ENCODE measurements at places on chromosomes 16 and 17.

GRCh38 chr17:81419319-81419885 is 24.1 kb downstream of the BAHCC1 start:
- peak; percentile 93 for DNase-seq

GRCh38 chr16:6146874-6147425 is 1049.4 kb upstream of the EEF2KMT start:
- DNase-seq: no peak

- no peak for DNase-seq
Measured at GRCh38 chr16:87661561-87661960, 59.3 kb downstream of the JPH3 start.

DNA sequence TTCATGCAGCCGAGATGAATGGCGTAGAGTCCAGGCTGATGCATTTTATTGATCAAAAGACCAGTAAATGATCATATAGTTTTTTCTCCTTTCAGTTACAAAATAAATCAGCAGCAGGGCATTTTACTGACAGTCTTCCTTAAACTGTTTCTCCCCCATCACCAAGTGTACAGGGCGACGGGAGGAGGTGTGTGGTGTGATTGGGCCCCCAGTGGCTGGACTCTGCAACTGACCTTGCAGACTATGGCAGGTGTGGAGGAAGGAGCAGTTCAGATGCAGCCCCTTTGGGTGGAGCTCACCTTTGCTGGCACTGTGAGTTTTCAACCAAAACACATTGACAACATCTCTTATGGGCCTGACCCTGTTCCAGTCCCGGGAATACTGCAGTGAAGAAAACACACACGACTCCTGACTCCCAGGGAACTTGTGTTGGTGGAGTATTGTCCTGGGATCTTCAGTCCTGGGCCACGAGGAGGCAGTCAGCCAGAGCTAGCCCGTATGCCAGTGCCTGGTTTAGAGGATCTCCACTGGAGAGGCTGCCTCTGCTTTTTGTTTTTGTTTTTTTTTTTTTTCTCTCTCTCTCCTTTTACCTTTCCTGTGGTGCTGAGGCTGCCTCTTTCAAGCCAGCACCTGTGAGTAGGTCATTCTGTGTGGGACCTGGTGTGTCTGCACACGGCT is 29.8 kb downstream of the KIAA0513 start:
- no peak for DNase-seq

- no peak for DNase-seq
Measured at GRCh38 chr16:10169904-10170410, 12.3 kb downstream of the GRIN2A start.

- no peak for DNase-seq
Measured at GRCh38 chr17:36152639-36153120, 23.8 kb downstream of the TBC1D3B start.

GRCh38 chr17:73746314-73747073 is 102.2 kb upstream of the SDK2 start:
- no peak for DNase-seq

GRCh38 chr16:21713549-21714368 is 50.0 kb downstream of the OTOA start:
- DNase-seq: no peak

- peak; percentile 77 for DNase-seq
Measured at GRCh38 chr16:71894229-71894920, 956 bp upstream of the IST1 start.

DNA sequence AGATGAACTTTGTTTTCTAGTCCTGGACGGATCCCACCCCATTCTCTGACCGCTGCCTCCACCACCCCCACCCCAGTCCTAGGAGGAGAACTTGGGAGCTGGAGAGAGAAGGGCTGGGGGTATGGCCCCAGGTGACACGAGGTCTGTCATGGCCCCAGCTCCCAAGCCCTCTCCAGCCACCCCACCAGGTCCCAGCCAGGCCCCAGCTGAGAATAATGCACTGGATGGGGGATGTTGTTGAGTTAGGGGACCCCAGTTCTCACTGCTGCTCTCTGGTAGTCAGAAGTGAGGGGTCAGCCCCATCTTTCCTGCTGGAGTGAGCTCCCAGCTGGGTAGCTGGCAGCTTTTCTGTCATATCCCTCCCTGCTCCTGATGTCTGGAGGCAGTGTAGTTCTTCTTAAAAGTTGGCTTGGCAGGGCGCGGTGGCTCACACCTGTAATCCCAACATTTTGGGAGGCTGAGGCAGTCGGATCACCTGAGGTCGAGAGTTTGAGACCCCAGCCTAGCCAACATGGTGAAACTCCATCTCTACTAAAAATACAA is 4.6 kb upstream of the COL1A1 start:
- no peak for DNase-seq

GRCh38 chr16:89574681-89575246 is 794 bp upstream of the CPNE7 start:
- DNase-seq: no peak

- DNase-seq: no peak
Measured at GRCh38 chr16:80480664-80481063, 60.1 kb upstream of the DYNLRB2 start.

DNA sequence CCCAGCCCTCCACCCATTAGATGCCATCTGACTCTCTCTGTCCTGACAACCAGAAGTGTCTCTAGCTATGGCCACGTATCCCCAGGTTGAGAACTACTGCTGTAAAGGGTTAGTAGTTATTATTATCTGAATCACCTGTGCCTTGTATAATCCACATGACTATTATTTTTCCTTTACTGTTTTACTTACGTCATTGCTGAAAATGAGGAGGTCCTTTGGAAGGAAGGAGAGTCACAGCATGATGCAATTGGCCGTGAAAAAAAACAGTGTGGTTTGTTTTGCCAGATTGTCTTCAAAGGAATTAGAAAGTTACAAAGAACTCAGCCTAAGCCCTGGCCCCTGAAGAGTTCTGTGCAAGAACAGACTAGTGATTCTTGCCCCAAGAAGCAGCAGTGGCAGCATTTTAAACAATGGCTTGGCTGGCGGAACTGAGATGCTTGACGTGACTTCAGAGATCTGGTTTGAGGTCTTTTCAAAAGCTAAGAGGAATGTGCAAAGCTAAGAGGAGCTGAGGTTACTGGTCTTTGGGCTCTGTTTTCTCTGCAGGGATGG is 413.3 kb upstream of the EEF2KMT start:
- no peak for DNase-seq

DNA sequence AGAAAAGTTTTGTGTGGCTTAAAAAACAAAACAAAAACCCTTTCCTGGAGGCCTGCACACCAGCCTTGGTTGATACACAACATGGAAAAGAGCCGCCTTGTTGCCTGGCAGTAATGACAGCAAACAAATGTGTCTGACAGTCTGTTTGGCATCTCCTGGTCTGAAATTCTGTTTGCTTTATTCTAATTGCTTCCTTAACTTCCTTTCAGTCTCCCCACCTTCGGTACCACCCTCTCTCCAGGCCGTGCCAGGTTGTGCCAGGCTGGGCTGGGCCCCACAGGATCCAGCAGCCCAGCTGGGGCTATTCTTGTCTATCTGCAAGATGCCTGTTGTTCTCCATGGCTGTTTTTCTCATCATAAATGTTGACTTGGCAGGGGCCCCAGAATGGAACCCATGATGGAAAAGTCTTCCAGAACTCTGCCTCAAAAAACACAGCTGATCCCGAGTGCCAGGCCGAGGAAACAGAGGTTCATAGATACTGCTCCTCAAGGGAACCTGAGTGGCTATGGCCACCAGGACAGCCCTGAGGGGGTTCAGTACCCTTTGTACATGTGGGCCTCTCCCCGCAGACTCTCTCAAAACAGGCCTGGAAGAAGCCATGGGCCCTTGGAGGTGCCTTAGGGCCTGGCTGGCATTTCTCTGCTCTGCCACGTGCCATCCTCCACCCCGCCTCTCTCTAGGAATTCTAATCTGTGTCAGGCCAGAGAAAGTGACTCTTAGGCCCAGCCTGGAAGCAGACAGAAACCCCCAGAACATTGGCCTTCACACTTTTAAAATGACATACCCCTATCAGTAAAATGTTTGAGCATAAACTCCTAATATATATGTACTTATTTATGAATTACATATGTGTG is 50.5 kb downstream of the YPEL2 start:
- no peak for DNase-seq

GRCh38 chr16:67356396-67356795 is 29.8 kb downstream of the LRRC36 start:
- no peak for DNase-seq

- no peak for DNase-seq
Measured at GRCh38 chr17:56679777-56680422, 86.4 kb downstream of the NOG start.

- DNase-seq: no peak
Measured at GRCh38 chr17:70171159-70171558, 1.8 kb downstream of the KCNJ2 start.

GRCh38 chr17:77930780-77931768 is 27.4 kb upstream of the TNRC6C start:
- no peak for DNase-seq

GRCh38 chr16:83652943-83653342 is 154.8 kb upstream of the HSBP1 start:
- no peak for DNase-seq

DNA sequence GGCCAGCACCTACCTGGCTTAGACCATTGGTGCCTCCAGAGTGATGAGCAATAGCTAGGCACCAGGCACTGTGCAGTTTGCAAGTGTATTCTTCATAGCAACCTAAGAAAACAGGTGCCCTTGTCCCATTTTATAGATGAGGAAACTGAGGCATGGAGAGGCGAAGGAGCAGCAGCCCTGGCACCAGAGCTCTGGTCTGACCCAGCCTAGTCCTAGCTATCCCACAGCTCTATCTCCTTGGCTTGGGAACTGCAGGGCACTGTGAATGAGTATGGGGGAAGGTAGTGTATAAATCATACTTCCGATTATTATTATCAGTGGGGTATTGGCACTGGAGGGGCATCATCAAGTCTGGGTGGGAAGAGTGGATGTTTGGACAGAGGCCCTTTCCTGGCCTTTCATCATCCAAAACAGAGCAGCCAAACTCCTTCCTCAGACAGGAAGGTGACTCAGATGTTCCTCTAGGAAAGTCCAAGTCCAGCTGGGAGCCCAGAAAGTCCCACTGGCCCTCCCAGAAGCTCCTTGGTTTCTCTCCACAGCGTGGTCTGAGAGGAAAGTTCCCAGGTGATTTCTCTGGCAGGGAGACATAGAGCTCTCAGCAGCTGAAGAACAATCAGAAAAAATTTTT is 32.0 kb upstream of the PLLP start:
- DNase-seq: no peak

- DNase-seq: peak; percentile 46
Measured at GRCh38 chr16:11658896-11659708, 9.2 kb upstream of the SNN start.

- no peak for DNase-seq
Measured at GRCh38 chr17:64599827-64600226, 62.3 kb downstream of the SMURF2 start.

Data from Right ventricle myocardium inferior (tissue), 1 donor.